Hindlimb muscle (tissue), 1 donor: ENCODE measurements at places on chromosomes 3 and 15. TPM values are rescaled to one million over a fixed set of nuclear protein-coding genes. Genes with fewer than 3 reads are reported as not detected.
A peak's percentile ranks its signal among the peaks of the same experiment; 100 is the strongest.

DNA sequence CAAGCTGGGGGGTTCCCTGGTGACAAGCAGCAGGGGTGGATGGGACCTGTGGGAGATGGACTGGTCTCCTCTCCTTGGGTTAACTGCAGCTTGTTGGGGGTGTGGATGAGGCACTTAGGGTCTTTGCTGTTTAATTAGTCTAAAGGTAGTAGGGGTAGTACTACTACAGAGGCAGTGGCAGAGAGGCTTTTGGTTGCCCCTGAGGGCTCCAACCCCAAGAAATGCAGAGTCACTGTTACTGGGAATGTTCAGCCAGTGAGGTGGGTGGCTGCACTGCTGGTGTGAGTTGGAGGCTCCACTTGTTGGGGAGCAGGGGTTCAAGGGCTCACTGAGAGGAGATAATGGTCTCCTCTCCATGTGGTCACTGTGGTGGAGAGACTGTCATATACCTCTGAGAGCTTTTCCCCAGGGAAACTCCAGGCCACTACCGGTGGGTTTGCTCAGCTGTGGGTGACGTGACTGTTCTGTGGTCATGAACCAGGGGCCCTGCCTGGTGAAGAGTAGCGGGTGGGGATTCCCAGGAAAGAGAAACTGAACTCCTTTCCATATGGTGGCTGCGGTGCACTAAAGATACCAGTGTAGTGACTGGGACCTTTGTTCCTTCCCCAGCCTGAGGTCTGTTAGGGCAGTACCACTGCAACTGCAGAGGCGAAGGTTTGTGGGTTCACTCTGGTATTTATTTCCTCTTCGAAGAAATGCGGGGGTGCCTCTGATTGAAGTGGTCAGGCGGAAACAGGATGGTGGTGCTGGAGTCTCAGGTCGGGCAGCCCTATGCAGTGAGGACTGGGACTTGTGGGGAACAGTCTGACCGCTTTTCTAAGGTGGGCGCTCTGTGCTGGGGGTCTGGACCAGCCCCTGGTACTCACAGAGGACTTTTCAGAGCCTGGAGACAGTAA is 68.9 kb upstream of the TNFSF10 start:
- no peak for DNase-seq

DNA sequence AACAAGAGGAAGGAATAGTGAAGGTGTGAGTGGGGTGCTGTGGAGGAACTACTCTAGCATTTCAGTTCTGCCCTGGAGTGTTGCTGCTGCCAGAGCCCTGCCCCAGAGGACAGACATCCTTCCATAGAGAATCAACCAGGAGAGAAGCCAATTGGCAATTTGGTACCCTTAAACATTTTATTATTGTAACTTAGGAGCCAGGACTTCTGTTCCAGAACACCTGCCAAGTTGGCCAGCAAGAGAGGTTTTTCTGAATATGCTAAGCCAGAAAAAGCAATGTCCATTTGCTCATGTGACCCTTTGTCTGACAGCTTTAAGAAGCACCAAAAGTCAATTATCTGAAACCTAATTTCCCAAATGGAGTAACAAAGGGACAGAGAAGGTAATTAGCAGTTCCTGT is 264.9 kb downstream of the MEX3B start:
- DNase-seq: peak; percentile 51

DNA sequence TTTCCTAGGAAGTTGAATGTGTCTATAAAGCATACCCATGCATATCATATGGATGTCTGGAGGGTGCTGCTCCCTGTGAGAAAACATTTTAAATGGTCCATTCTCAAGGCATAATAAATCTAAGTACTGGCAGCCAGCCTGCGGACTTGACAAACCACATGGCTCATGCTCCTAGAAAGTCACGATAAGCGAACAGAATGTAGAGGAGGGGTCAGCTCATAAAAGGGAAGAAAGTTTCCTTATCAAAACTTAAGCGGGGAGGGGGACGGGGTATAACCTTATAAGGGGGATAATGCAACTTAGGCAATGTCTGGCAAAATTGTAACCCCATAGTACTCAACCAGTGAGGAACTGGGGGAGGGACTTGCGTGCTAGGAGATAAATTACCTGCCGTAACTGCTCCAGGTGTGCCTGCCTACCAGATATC is 159.8 kb upstream of the LMCD1 start:
- no peak for DNase-seq

DNA sequence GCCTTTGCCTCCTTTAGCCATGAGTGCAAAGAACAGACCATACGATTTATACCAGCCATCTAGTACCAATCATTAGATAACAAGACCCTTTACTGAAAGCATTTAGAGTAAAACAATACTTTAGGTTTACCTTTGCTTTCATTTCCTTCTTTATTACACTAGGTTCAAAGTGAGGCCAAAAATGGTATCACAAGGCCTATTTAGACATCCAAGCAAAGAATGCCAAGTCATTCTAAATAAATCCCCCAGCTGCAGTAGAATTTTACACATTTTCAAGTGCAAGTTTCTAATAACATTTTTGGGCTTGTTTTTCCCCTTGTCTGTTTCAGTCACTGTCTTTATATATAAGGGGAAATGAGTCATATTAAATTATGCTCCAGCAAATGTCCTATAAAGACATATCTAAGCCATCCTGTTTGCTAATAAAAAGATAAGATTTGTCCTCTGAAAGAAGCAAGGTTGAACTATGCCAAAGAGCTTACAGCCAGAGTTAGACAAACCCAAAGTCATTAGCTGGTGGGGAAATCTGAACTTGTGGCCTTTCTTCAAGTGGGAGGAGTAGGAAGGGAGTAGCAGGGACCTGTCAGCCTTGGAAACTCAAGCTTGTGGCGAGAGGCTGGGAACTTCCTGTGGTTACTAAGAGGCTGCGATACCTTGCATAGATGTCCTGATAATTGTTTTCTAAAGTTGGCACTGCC is 232.7 kb downstream of the MECOM start:
- DNase-seq: no peak

GRCh38 chr3:86993704-86994103 is 2.8 kb upstream of the VGLL3 start:
- DNase-seq: no peak

DNA sequence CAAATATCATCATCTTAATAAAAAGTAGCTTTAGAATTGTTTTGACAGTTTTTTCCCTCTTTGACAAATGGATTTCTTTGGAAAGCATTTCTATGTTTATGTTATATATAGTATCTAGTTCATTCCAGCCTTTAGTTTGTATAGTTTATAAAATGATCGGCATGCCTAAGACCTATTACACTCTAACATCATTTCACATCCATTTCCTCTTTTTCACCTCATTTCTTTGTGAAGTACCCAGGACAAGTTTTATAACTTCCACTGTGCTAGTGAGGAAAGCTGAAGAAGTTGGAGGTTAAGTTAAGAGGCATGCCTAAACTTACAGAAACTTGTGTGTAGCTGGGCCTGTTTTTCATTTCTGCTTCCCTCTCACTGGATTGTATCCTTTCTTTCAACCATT is 178.4 kb downstream of the TP63 start:
- DNase-seq: no peak

DNA sequence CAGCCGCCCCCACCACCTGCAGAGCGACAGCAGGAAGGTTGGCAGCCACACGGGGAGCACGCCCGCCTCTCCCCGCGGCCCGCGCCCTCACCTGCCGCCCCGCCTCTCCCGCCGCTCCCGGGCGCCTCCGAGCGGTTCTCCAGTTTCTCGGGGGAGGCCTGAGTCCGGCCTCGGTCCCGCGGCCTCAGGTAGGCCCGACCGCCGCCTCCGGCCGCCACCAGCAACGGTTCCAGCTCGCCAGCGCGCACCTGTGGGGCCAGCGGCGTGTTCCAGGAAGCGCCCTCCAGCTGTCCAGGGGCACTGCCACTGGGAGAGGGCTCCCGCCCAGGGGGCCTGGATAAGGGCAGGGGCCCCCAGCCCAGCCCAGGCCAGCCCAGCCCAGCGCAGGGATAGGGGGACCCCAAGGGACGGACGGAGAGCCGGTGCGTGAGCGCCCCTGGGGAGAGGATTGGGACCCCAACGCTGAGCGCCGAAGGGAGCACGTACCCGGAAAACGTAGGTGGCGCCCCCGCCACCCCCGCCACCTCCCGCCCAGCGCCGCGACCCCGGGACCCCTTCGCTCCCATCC is 2.2 kb downstream of the LTK start:
- DNase-seq: no peak

GRCh38 chr3:178765472-178765871 is 229.2 kb downstream of the KCNMB2 start:
- DNase-seq: no peak

GRCh38 chr15:46652266-46652665 is 1017.4 kb downstream of the SQOR start:
- DNase-seq: no peak

DNA sequence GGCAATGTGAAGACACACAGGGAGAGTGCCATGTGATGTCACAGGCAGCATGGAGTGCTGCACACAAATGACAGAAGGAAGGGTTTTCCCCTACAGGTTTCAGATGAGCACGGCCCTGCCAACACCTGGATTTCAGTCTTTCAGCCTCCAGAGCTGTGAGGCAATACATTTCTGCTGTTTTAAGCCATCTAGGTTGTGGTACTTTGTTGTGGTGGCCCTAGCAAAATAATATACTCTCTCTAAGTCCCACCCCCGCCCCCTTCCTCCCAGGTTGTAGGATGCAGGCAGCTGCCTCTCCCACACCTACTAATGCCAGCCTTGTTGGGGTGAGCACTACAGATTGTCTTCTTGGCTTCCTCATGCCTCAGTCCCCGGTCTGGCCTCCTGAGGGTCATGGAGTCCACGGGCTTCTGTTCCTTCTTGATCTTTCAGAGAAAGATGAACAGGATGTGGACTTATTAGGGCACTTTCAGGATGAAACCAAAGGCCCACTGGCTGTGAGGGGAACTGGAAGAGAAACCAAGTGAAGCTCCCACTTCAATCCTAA is 180.0 kb downstream of the CD47 start:
- DNase-seq: no peak

GRCh38 chr3:15300323-15301078 is 31.9 kb downstream of the SH3BP5 start:
- no peak for DNase-seq

- DNase-seq: no peak
These were observed 31.6 kb downstream of the MESD start for GRCh38 chr15:80957976-80958375.

GRCh38 chr15:27065151-27065550 is 94.2 kb downstream of the GABRG3 start:
- DNase-seq: peak; percentile 28

The FETUB gene
- polyA plus RNA-seq: not detected

The MESP2 gene
- polyA plus RNA-seq: 0.22 TPM

The LYZL4 gene
- polyA plus RNA-seq: not detected

The ARMC8 gene
- polyA plus RNA-seq: 42.6 TPM

The CCDC191 gene
- 4.6 TPM for polyA plus RNA-seq

The AP3B2 gene
- 0.59 TPM for polyA plus RNA-seq

The CNTN4 gene
- polyA plus RNA-seq: 2.6 TPM
